ENCODE measurements at places on chromosomes 1 and 21. TPM values are rescaled to one million over a fixed set of nuclear protein-coding genes. Genes with fewer than 3 reads are reported as not detected.

Gene PTCH2
- total RNA-seq: not detected

DNA sequence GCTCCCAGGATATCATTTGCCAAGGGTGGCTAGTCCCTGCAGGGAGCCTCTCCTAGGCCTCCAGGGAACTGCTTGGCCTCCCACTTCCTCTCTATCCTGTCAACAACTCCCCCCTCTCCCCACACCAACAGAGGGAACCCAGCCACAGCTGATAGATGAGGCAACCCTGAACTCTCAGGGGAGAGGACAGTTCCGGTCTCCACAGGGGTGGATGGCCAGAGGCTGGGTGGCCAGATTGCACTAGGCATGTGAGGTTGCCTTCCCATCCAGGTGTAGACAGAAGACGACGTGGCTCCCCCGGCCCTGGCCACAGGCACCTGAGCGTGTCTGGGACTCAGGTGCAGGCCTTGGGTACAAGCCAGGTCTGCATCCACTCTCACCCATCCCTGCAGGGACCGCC is 53.3 kb downstream of the TOR1AIP2 start:
- DNase-seq: no peak

DNA sequence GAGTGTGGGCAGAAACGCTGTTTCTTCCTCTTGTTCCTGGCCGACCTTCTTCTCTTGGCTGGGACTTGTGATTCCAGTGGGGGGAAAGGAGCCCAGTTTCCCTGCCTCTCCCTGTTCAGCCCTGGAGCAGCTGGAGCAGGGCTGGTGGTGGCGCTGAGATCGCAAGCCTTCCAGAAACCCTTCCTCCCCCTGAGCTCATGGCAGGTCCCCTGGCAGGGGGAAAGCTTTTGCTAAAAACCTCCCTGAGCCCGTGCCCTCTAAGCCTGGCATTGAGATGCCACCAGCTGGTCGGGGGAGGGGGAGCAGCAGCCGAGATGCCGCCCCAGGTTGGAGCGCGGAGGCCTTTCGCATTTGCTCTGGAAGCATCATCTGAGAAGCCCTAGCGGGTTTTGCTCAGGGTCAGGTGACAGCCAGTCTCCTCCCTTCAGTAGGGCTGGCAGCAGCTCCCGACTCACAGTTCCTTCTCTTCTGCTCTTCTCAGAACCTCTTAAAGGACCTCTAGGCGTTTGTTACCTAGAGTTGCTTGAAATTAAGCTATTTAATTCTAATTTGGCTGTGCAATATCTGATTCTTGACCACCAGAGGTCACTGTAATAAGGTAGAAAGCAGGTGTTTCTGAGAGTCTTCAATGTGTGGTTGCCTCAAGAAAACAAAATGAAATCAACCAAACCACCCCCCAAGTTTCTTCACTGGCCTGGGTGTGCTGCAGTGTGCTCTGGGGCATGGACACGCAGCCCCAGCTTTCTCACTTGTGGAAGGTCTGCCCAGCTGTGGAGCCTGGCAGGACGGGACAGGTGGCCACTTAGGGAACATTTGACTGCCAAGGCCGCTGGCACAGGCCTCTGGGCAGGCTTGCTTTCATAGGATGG is 257.3 kb downstream of the CAMTA1 start:
- DNase-seq: no peak

Gene OLIG2
- total RNA-seq: not detected

DNA sequence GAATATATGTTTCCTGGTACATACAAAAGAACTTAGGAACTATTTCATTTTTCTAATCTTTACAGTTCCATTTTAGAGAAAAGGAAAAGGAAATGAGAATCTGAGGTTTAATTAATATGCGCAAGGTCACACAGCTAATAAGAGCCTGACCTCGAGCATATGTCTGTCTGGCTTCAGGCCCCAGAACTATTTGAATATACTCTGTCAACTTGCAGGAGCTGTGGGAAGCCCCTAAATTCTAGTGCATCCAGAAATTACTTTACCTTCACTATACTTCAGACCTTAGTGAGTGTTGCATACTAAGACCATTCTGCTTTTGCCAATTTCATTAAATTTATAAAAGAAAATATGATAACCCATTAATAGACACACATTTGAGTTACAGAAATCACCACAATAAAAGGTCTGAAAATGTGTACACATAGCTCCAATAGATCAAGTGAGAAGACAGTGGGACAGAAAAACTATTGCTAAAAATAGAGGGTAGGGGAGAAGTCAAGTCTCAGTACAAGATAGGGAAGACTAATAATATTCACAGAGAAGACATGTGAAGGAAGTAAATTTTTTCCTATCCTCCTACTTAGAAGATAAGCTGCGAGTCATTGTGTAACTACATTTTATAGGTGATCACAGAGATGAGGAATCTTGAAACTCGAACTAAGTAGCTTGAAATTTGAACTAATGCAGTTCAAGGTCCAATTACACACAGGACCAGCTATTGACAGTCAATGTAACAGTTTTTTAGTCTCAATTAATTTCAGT is 3.8 kb downstream of the RGS13 start:
- no peak for DNase-seq

DNA sequence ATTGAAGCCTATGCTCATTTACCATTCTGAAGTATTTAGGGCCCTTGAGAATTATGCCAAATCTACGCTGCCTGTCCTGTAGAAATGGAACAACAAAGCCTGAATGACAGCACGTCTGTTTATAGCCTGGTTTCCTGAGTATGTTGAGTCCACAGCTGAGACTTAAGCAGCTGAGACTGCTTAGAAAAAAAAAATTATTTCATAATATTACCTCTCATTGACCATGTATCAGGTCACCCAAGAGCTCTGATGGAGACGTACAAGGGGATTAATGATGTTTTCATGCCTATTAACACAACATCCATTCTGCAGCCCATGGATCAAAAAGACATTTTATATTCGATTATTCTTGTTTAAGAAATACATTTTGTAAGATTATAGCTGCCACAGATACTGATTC is 387.2 kb upstream of the NCAM2 start:
- DNase-seq: no peak

DNA sequence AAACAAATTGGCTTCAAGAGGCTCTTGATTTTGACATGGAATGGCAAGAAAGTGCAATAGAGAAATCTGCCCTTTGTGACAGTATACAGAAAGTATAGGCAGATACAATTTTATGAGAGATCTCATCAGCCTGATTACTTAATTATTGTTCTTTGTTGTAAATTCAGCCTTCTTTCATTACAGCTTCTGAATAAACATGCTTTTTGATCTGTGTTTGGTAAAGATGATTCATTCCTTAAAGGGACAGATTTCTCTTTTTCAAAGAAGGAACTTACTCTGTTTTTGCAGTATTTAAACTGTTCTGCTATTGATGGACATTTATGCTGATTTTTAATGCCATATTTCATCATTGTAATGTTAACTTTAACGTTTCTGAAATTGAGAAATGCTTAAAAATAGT is 13.7 kb upstream of the MPC2 start:
- no peak for DNase-seq

Gene F3
- not detected for total RNA-seq

- DNase-seq: peak; percentile 94
Observed at GRCh38 chr1:41101950-41102607, 80.6 kb upstream of the SLFNL1 start.

All from MG63 (cell line).